ENCODE measurements at places on chromosomes 4 and X. TPM values are rescaled to one million over a fixed set of nuclear protein-coding genes. Genes with fewer than 3 reads are reported as not detected.

DNA sequence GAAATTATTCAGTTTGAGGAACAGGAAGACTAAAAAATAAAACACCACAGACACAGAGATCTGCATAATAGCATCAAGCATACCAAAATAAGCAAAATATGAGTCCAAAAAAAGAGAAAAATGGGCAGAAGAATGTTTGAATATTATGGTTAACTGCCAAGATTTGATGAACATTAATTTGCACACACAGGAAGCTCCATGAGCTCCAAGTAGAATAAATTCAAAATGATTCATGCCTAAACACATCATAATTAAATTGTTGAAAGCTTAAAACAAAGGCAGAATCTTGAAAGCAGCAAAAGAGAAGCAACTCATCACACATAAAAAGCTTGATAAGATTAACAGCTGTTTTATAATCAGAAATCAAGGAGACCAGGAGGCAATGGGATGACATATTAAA, 156.6 kb upstream of the ARSJ start:
- DNase-seq = peak; percentile 65

DNA sequence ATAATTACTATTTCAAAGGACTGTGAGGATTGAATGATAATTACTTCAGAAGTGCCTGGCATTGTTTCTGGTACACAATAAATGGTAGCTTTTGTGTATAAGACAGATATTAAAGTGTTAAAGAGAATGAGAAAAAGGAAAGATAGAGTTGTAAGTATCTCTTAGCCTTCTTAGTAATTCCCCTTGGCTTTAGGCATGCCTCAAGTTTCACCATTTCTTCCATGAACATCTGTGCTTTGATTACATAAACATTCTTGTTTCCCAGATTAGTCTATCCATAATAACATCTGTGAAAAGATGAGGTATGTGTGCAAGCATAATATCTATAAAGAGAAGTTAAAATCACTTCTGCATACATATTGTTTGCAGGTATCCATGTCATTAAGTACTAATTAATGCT, 230.9 kb upstream of the TEX13A start:
- no peak for DNase-seq

Gene TMPRSS11D
- 0.04 TPM for polyA plus RNA-seq

Gene SOD3
- 35.7 TPM for polyA plus RNA-seq

GRCh38 chr4:3267576-3268394, 18.8 kb downstream of the MSANTD1 start:
- no peak for DNase-seq

DNA sequence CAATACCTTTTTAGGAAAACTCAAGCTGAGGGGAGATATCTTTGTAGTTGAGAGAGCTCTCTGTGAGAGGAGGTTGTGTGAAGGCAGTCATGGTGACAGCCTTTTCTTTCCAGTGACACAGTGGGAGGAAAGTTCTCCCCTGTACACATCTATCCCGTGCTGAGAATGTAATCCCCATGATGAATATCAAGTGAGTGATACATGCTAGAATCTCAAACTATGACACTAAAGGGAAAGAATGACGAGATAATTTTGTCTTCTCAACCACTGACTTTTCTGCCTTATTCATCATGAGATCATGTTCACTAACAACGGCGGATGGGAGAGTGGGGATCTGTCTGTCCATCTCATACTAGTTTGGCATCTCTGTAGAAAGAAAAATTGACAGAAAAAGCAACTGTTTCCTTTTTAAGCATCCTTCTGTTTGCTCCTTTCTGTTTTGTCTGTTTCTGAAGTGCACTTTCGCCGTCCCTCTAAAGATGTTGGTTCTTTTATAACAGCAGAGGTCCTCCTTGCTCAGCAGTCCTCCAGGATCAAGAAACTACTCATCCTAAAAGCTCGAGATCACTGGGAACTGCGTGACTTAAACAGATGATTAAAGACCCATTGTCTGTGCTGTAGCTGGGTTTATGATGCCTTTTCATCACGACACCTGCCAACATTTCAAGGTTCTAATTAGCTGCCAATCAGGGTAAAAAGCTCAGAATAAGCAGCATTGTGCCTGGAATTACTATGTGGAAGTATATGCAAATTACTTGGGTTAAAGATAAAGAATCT, 137.6 kb downstream of the DCK start:
- DNase-seq = no peak

DNA sequence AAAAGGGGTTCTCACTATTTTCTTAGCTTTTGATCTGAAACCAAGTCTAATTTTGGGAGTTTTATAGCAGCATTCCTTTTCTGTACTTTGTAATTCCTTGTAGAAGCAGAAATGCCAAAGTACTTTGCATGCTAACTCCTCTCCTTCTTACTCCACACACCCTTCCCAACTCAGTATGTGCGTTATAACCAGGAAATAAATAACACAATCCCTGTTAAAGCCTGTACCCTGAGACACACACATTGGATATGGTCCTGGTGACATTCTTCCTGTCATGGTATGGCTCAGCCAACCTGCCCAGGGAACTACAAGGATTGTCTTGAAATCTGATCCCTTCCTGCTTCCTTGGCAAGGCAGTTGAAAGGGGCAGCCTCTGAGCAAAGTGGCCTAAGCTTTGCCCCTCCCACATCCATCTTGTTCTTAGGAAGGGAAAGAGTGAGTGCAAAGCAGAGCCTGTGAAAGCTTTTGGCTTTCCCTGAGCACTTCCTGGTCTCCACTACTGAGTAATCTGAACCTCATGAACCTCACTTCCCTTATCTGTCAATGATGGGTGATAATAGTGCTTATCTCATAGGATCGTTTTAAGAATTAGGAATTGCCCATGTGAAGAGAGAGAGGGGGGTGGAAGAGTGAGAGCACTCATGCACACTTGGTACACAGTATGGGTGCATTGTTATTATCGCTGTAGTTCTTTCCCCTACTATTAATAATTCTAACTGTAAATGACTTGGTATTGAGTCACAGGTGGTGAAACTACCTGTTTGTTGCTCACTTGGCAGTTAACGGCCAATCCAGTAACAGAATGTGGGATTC, 109.3 kb downstream of the AFF2 start:
- DNase-seq = no peak

DNA sequence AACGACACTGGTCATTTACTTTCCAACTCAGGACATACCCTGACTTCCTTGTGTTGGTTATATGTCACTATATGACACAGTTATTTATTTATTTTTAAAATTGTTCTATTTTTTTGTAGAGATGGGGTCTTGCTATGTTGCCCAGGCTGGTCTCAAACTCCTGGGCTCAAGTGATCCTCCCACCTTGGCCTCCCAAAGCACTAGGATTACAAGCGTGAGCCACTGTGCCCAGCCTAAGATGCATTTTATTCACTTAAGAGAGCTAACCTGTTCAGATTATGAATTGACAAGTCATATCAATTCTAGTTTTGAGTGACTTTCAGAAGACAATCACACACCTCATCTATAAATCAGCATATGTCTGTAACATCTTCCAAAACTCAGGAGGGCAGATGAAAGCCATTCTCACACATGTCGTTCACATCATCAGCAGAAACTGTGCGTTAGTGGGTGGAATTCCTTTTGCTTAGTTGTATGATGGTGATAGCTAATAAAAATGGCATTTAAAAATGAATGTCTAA, 9.4 kb upstream of the RHOH start:
- no peak for DNase-seq

DNA sequence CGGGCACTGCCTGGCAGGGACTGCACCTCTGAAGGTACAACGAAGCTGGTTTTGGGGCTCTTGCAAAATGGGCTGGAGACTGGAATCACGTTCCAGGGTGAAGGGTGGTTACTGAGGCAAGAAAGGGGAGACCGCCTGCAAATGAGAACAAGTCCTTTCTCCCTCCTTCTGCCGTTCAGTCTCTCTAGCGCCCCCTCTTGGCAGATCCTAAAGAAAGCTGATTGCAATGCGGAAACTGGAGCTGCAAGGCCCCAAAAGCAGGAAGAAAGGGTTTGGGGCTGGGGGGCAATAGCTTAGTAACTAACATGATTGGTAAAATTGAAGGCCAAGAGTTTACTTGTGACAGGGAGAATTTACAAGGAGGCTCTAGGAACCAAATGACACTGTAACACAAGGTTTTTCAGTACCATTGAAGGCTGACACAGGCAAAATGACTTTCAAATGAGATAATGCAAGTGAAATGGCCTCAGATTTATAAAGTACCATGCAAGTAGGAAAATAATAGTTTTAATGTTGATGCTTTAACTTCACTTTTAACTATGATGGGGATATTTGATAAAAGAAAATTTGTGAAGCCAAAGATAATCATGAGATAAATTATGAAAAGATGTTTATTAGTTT, 222.7 kb upstream of the HAND2 start:
- DNase-seq = peak; percentile 57

Gene PLS3
- 63.1 TPM for polyA plus RNA-seq

DNA sequence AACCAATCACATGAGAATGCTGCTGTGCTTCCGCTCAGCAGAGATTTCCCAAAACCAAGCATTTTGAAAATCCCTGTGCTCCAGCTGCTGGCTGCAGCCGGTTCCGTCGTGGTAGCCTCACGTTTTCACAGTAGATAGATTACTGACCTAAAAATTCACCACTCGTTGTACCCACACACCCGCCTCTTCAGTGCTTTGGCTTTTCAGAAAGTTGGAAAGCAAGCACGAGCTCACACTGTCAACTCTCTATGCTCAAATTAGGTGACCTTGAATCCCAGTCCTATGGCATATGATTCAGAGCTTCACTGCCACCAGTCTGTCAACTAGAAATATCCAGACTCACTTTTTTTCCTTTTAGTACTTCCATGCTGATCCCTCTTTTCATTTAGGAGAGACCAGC, 168.9 kb downstream of the DCTD start:
- no peak for DNase-seq

Gene ADGRL3
- 0.39 TPM for polyA plus RNA-seq

- DNase-seq = no peak
Measured at GRCh38 chr4:145414226-145414625, 67.4 kb upstream of the SMAD1 start.

- peak; percentile 2 for DNase-seq
Measured at GRCh38 chrX:139078761-139079280, 367.3 kb upstream of the FGF13 start.

DNA sequence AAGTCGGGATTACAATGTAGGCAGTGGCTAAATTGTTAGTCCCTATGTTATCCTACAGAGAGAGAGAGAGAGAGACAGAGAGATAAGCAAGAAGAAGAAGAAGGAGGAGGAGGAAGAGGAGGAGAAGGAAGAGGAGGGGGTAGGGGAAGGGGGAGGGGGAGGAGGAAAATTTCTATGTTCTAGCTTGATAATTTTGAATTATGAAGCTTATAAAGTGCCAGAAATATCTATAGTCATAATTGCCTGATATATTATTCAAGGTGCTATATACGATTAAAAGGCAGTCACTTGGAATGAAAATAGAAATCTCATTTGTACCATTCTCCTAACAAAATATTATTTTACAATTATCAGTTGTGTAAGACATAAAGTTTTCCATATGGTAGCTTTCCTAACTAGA, 122.4 kb upstream of the PRR32 start:
- no peak for DNase-seq

- no peak for DNase-seq
Measured at GRCh38 chrX:133302775-133303445, 84.8 kb upstream of the TFDP3 start.

DNA sequence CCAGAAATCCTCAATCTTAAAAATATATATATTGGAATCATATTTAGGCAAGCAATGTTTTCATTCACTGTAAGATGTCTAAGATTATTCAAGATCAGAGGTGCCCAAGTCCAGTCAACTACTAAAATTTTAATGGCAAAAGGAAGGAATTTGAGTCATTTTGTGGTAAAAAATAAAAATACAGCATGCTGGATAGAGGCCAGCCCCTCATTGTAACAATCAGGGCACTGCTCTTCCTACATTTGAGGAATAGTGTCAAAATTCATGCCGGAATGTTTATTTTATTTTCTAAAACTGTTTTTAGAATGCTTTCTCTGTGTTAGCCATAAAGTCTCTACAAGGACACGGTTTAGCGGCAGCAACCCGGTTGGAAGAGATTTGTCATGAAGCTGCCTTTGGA, 49.9 kb upstream of the SRD5A3 start:
- DNase-seq = no peak

GRCh38 chr4:112700679-112701078, 63.7 kb downstream of the LARP7 start:
- no peak for DNase-seq

- DNase-seq = no peak
Measured at GRCh38 chrX:57453901-57454300, 137.9 kb upstream of the ZXDB start.

DNA sequence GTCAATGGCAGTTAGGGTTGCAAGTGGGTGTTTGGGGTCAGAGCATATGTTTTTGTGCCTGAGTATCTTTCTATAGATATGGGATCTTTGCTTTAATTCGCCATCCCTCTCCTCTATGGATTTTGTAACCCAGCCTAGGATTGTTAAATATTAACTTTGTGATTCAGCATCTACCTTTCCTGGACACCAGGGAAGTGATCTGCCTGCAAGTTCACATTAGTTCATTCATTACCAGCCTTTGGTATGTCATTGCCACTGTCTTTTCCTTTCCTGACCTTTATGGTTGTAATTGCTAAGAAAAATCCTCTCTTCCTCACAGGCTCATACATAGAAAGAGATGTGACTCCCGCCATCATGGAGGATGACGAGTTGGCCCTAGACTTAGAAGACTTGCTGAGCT, 73.8 kb downstream of the KIT start:
- no peak for DNase-seq

Gene ENPP6
- 0.02 TPM for polyA plus RNA-seq

Gene NEUROG2
- polyA plus RNA-seq = not detected

Gene NKAP
- polyA plus RNA-seq = 9.8 TPM

- DNase-seq = no peak
Measured at GRCh38 chr4:120850018-120850599, 72.4 kb downstream of the PRDM5 start.

DNA sequence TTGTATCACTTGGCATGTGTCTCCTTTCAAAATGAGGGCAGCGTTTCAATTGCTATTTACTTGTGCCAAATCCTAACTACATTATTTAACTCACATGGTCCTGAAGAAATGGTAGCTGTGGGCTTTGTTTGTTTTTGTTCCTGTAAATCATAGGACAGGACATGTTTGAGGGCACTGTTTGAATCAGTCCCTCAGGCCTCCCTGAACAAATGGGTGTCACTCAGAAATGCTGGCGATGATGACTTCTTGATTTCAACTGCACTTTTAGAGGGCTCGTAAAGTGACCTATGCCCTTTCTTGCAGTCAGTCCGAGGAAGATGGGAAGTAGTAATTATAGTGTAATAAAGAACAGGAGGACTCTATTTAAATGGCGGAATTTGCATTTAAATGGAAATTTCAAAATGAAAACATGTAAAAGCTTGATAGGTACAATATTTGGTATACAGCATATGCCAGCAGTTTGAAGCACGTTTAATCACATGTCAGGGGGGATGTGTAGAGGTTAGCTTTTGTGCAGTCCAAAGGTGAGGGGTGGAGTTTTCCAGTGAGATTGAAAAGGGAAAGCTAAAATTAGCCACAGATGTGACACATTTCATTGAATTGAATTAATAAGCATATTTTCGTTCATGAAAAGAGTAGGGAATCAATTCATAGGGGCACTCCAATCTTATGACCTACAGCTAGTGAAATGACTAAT, 1958.7 kb upstream of the IGFBP7 start:
- peak; percentile 11 for DNase-seq

DNA sequence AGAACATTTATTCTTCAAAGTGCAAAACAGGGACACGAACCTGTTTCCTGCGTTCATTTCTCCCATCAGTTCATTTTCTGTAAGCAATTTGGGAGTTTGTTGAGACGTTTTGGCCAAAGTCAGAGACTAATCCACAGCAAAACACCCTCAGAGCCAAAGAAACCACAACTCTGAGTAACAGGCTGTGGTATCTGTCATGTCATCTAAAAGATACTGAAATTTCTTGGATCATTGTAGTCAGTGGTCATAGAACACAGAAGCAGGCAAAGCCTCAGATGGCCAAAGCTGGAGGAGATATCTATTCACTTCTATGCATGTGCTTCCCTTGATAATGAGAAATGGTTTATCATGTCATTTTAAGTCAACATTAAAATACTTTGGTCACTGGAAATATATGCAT, 485.6 kb upstream of the GALNT7 start:
- DNase-seq = no peak

Data from lung (tissue), 17 donors.